A549 treated with ZK216348 at 1 μM for 4 hours (cell line): ENCODE measurements at places on chromosomes 4 and X. TPM values are rescaled to one million over a fixed set of nuclear protein-coding genes. Genes with fewer than 3 reads are reported as not detected.

Gene TCEANC
- total RNA-seq = 0.40 to 1.1 TPM (median 0.82 TPM) in 5 replicates

Gene COL4A6
- total RNA-seq = 13.2 to 17.1 TPM (median 15.8 TPM) in 5 replicates

Gene ITIH6
- not detected in 5 replicates for total RNA-seq

Gene EPHA5
- total RNA-seq = 0.27 to 0.59 TPM (median 0.40 TPM) in 5 replicates

Gene SOWAHD
- total RNA-seq = 0.29 TPM in 1 of 5 replicates, not detected in the others

Gene AMBN
- total RNA-seq = not detected in 5 replicates

Gene LRRC66
- total RNA-seq = 0.13 to 0.21 TPM in 2 of 5 replicates, not detected in the others

Gene CORIN
- total RNA-seq = not detected in 5 replicates

Gene PRKX
- 21.9 to 27.7 TPM (median 24.9 TPM) in 5 replicates for total RNA-seq

Gene ATP1B4
- total RNA-seq = not detected in 5 replicates

Gene MAGEA2B
- total RNA-seq = 0.12 to 0.21 TPM in 2 of 5 replicates, not detected in the others

Gene TCEAL2
- not detected in 5 replicates for total RNA-seq

Gene PABPC1L2B
- total RNA-seq = not detected in 5 replicates

Gene AFP
- 1.3 to 4.4 TPM (median 1.8 TPM) in 5 replicates for total RNA-seq

Gene LNX1
- 0.06 to 0.13 TPM in 2 of 5 replicates, not detected in the others for total RNA-seq

Gene CLNK
- not detected in 5 replicates for total RNA-seq

Gene CD40LG
- not detected in 5 replicates for total RNA-seq

Gene ADRA2C
- 5.9 to 15.9 TPM (median 11.4 TPM) in 5 replicates for total RNA-seq

Gene AMOT
- 0.04 to 0.07 TPM in 2 of 5 replicates, not detected in the others for total RNA-seq

Gene P2RY4
- not detected in 5 replicates for total RNA-seq

Gene PHOX2B
- total RNA-seq = not detected in 5 replicates

Gene EGF
- total RNA-seq = 0.09 to 1.3 TPM (median 0.24 TPM) in 5 replicates

Gene CLDN22
- total RNA-seq = not detected in 5 replicates

Gene NXF2B
- not detected in 5 replicates for total RNA-seq

Gene IQSEC2
- total RNA-seq = 34.7 to 42.9 TPM (median 40.6 TPM) in 5 replicates

Gene ACE2
- total RNA-seq = 0.11 TPM in 1 of 5 replicates, not detected in the others

Gene EVC2
- total RNA-seq = 1.8 to 2.5 TPM (median 2.4 TPM) in 5 replicates
